ENCODE measurements at places on chromosomes 11 and 22.

- DNase-seq, result no peak
Observed at GRCh38 chr11:68963779-68964178, 17.0 kb downstream of the MRGPRD start.

DNA sequence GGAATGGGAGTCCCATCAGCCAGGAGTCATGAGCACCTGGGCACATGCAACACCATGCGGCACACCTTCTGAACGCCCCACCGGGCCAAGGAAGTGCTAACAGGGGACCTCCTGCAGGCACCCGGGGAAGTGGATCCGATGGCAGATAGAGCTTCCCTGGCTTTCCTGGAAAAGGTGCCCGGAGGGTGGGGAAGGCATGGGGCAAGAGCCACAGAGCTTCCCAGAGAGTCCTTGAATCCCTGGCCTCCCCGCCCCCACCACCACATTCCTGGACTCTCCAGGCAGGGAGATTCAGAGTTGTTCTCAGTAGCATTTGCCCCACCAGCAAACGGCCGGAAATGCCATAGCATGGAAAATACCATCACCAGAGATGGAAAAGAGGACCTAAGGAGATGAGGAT lies 8.3 kb downstream of the TRIM29 start:
- no peak for DNase-seq

DNA sequence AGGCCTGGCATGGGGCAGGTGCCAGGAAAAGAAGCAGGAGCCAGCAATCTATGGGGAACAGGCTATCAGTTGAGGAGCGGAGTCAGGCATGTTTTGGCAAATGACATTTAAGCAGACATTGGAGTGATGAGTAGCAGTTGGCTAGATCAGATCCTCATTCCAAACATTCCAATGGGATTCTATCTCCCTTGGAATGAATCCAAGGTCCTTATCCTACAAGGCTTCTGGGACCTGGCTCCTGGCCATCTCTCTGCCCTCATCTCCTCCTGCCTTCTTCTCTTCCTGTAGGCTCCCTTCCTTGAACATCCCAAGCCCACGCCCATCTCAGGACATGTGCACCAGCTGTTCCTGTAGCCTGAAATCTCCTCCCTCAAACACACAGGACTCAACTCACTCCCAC lies 1074.5 kb downstream of the TBC1D22A start:
- peak; percentile 5 for DNase-seq

- DNase-seq, result no peak
Observed at GRCh38 chr22:36923131-36923788, 9.8 kb downstream of the CSF2RB start.

DNA sequence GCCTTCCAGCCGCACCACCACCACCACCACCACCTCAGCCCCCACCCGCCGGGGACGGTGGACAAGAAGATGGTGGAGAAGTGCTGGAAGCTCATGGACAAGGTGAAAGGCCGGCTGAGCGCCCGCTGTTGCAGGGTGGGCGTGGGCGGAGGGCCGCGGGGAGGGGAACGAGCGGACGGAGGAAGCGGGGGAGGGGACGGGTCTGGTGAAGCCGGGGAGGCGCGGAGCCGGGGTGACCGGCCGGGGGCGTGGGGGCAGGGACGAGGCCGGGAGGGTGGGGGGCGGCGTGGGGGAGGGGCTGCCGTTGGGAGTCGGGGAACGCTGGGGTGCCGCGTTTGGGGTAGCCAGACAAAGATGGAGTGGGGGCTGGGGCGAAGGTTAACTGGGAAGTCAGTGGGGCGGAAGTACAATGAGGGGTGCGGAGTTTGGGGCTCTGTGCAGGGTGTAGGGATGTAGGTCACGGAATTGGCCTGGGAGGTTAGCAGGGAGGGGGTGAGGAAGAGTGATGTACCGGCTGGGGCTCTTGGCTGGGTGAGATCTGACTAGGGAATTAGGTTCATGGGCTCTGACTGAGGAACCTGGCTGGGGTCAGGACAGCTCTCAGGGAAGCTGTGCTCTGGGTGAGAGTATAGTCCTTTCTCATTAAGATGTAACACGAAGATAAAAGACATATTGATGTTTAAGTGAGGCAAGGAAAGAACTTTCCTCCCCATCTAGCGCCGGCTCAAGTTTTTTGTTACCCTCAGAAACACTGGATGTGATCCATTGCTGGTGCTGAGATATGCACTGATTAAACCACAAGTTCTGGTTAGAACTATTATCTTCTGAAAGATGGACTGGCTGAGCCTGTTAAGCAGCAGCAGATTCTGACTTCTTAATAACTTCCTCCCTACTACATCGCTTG lies 624 bp downstream of the CBL start:
- DNase-seq, result peak; percentile 28

- DNase-seq, result no peak
Observed at GRCh38 chr11:10451426-10452116, 3.5 kb upstream of the AMPD3 start.

DNA sequence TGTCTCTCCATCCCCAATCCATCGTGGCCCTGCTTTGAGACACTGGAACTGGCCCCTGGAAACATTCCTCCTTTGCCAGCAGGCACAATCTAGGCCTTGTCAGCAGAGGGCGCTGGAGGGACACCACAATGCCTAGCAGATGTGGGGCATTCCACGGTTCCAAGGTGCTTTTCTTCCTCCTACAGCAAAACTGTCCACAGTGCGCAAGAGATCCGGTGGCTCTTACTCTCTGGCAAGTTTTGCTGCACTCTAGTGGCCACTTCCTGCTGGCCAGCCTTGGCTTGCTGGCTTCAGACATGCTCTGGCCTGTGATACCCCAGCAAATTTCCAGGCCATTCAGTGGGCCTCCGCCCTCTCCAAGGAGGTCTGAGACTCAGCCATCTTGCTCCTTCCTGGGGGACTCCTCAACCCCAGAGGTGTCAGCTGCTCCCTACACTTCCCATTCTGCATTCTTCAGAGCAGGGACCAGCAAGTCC lies 17.1 kb upstream of the RBM4B start:
- peak; percentile 97 for DNase-seq

DNA sequence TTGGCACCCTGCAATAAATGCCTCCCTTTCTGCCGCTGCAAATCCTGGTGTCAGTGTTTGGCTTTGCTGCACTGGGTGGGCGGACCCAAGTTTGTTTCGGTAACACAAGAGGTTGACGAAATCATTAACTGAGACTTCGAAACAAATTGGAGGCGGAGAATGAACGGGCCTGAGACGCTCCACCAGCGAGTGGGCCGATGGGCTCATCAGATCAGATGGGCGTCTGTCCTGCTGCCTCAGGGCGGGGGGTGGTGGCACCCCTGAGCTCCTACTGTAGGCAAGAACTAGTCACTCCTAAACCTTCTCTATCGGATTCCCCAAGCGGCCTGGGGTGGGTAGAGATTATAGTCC lies 918 bp upstream of the CAPN5 start:
- peak; percentile 69 for DNase-seq

GRCh38 chr11:121611242-121611641 lies 158.5 kb upstream of the SORL1-AS1 start:
- no peak for DNase-seq

GRCh38 chr22:24420072-24420976 lies 7.1 kb upstream of the ADORA2A start:
- no peak for DNase-seq

DNA sequence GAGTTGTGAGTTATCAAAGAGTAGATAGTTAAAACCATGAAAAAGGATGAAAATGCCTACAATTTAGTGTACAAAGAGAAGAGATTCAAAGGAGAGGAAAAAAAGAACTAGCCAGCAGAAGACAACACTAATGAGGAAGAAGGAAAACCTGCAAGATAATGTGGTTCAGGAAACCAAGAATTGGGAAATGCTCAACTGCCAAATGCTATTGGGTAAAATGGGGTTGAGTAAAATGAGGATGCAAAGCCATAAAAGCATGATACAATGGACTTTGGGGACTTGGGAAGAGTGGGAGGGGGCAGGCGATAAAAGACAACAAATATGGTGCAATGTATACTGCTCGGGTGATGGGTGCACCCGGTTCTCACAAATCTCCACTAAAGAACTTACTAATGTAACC lies 7.6 kb upstream of the OR52K2 start:
- DNase-seq, result no peak

DNA sequence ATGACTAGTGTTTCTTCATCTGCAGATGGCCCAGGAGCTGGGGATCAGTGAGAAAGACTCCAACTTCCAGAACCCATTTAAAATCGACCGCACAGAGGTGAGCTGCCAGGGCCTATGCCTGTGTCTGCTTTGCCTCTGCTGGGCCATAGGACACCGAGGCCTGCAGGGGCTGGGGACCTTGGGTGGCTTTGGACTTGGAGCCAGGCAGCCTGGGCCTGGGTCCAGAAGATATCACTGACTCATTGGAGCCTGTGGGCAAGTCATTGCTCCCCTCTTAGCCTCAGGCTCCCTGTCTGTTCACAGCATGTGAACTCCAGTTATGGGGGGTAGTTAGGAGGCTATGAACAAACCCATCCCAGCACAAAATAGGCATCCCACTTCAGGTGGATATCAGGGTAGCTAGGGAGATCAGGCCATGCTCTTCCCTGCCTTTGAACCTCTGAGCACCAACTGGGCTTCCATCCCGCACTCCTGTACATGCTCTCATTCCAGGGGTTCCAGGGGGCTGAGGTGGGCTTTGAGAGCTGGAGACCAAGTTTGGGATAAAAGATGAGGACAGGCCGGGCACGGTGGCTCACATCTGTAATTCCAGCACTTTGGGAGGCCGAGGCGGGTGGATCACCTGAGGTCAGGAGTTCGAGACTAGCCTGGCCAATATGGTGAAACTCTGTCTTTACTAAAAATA lies 13.4 kb downstream of the CCDC134 start:
- DNase-seq, result no peak

DNA sequence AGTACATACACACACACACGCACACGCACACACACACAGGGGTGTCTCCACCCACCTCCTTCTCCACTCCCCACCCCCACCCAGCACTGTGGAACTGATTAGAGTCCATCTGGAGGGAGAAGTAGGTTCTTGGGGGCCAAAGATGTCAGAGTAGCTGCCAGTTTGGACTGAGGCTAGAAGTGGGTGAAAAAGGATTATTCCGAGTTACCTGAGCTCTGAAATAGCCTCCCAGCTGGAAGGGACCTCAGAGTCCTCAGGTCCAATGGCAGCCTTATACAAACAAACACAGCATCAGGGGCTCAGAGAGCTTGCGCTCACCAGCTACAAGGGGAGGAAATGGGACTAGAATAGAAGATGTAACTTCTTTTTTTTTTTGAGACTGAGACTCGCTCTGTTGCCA lies 20.8 kb downstream of the IL10RA start:
- no peak for DNase-seq

GRCh38 chr11:44505581-44506054 lies 59.8 kb upstream of the CD82 start:
- DNase-seq, result peak; percentile 80

GRCh38 chr11:108216988-108217387 lies 5.5 kb downstream of the NPAT start:
- DNase-seq, result no peak

DNA sequence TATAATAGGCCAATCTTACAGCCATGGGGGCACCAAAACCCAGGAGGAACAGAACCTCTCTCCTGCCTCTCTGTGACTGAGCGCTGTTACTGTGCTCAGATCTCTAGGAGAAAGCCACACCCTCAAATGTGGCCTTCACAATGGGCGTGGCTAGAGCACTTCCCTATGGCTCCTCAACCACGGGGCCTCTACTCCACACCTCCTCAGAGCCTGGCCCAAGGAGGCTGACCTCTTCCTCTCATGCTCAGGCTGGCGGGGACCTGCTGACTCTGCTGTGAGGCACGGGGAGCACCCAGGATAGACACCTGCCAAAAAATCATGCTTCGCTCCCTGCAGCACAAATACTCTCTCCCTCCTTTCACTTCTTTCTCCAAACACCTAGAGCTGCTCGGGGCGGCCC lies 41.0 kb downstream of the C11orf58 start:
- no peak for DNase-seq

- DNase-seq, result peak; percentile 97
Observed at GRCh38 chr11:27234043-27234668, 128.9 kb downstream of the CCDC34 start.

DNA sequence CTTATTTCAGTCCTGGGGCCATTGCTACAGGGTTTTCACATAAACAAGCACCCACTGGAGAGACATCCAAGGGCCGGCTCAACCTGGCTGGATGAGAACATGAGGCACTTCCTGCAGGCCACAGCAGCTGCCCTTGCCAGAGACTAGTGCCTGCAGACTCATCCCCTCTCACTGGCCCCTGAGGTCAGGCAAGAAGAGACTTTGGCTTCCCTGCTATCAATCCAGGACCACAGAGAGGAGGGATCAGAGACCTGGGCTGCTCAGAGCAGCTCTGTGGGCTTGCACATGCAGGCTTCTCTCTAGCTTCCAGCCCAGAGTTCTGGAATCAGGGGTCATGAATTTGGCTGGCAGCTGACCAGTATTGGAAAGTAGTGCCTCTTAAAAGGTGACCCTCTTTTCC lies 79.5 kb downstream of the CABIN1 start:
- peak; percentile 22 for DNase-seq

- peak; percentile 76 for DNase-seq
Observed at GRCh38 chr11:110712659-110713448, 617 bp upstream of the ARHGAP20 start.

GRCh38 chr11:13233173-13233745 lies 44.3 kb upstream of the BMAL1 start:
- DNase-seq, result no peak

GRCh38 chr11:35223371-35223796 lies 84.4 kb downstream of the CD44 start:
- DNase-seq, result peak; percentile 30

GRCh38 chr22:33095661-33096060 lies 37.5 kb upstream of the SYN3 start:
- no peak for DNase-seq

DNA sequence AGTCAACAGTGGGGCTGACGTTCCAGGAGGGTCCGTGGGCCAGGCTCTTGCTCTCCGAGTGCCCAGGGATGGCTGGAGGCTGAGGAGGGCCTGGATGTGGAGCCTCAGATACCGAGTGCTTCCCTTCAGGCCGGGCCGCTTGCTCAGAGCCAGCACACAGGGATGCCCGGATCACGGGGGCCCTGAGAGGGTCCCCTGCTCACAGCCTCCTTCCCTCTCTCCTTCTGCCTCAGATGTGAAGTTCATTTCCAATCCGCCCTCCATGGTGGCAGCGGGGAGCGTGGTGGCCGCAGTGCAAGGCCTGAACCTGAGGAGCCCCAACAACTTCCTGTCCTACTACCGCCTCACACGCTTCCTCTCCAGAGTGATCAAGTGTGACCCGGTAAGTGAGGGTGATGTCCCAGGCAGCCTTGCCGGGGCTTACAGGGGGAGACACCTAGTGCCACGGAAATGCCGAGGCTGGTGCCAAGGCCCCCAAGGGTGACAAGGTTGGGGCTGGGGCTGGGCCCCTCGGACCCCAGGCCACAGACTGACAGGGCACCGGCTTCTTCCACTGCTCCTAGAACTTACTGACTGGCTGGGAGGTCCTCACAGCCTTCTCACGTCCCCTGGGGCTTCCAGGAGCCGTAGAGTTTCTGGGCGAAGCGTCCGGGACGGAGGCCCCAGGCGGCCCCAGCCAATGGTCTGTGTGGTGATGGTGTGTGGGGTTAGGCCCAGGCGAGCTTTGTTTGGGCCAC lies 7.0 kb downstream of the CCND1 start:
- DNase-seq, result no peak
